ENCODE measurements at places on chromosomes 16 and 17. TPM values are rescaled to one million over a fixed set of nuclear protein-coding genes. Genes with fewer than 3 reads are reported as not detected.

- DNase-seq, result no peak
These were observed 65.7 kb downstream of the ARSG start for GRCh38 chr17:68356949-68357455.

DNA sequence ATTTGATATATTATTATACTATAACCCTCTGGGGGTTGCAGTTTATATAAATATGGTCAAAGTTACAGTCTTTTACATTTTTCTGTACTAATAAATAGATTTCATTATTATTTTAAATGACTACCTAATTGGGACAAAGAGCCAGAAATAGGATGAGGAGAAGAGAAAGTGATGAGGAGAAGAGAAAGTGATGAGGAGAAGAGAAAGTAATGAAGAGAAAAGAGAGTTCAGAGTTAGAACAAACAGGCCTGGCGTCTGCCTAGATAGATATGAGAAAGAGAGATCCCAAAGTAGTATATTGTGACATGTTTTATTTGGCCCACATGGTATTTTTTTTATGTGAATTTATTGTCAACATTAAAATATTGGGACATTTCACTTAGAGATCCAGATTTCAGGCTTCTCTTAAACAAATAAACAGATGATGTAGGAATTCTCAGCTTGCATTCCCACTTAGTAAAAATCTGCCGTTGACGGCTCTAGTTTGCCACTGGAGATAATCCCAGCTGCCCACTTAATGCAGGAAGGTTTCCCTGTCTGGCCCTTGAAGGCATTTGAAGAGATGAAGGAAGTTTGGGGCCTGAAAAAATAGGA lies 210.7 kb downstream of the STX8 start:
- no peak for DNase-seq

- DNase-seq, result no peak
These were observed 53.9 kb upstream of the CHMP6 start for GRCh38 chr17:80937462-80938381.

Gene DLX4
- total RNA-seq, result 0.55 TPM

Gene OR1F1
- not detected for total RNA-seq

Gene CFAP97D1
- total RNA-seq, result not detected

Gene IKZF3
- 1.3 TPM for total RNA-seq

Gene KRTAP9-2
- not detected for total RNA-seq
